ELF-1 (cell line): ENCODE measurements at places on chromosomes 1 and 21.
A peak's percentile ranks its signal among the peaks of the same experiment; 100 is the strongest.

GRCh38 chr1:28503117-28503516 is 2.7 kb upstream of the RCC1 start:
- DNase-seq: no peak

- DNase-seq: no peak
Measured at GRCh38 chr21:27406300-27407009, 439.6 kb upstream of the ADAMTS5 start.

GRCh38 chr1:237239248-237239647 is 197.3 kb downstream of the RYR2 start:
- DNase-seq: peak; percentile 49

DNA sequence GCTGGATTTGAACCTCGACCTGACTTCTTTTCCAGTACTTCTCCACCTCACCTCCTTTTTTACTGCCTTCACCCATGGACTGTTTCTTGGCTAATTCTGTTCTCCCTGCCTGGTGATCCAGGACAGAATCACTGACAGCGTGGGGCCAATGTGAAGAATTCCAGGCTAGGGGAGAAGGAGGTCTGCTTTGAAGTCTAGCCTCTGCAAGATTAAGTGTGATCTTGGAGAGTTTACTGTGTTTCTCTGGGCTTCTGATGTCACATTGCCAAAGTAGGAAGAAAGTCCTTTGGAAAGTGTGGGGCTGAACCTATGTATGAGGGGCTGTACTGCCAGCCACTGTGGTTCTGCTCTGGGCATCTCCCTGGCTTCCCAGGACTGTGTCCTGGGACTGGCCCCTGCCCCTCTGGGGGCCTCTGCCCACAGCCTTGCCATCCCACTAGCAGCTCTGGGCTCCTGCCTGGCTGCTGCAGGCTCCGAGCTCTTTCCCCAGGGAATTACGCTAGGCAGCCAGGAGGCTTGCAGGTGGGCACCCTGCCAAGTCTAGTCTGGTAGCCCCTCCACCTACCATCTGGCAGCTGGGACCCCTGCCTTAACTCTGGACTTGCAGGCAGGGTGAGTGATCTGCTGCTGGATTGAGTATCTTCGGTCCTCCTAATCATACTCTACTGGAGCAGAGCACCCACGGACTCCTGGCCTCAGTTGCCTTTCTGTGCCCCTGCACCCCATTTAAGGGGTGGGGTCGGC is 52.2 kb downstream of the YARS1 start:
- DNase-seq: peak; percentile 65

GRCh38 chr21:41612674-41613532 is 104.9 kb upstream of the TMPRSS2 start:
- peak; percentile 98 for DNase-seq

GRCh38 chr1:240169188-240169587 is 77.5 kb downstream of the FMN2 start:
- DNase-seq: no peak

GRCh38 chr21:28317177-28317950 is 675.3 kb downstream of the LTN1 start:
- DNase-seq: no peak

GRCh38 chr1:5992814-5993555 is 760 bp upstream of the NPHP4 start:
- no peak for DNase-seq

GRCh38 chr1:12810691-12811408 is 19.7 kb downstream of the PRAMEF1 start:
- DNase-seq: peak; percentile 6

DNA sequence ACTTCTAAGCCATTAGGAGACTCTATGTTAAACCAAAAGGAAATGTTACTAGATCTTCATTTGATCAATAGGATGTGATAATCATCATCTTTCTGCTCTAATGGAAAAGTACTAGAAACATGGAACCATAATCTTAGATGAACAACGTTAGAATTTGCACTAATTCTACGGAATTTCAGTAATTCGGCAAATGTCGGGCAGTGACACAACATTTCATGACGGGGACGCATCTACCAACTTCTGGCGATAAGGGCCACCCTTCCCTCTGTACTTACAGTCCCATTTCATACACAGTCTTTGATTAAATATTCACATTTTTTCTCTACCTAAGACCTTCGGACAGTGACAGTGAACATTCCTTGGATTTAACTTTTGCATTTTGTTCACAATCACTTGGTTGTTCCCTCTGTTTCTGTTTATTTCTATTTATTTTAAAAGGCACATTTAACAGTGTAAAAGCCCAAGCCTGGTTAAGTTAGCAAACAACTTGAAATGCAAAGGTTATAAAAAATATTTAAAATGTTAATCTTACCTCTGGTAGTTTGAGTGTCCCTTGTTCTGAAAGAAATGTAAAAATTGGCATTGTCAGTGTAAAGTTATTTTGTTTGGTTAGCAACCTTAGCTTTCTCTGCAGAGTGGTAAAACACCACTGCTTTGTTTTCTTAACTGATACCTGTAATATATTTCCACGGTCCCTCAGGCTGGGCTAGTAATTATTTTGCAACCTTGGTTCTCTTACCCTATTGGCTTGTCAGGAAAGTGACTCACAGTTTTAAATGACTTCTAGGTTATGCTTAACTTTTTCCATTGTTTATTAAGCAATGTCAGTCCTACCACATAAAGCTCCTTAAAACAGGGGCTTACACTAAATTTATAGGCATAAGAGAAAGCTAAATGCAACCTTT is 276.9 kb downstream of the VAV3 start:
- no peak for DNase-seq

- no peak for DNase-seq
Measured at GRCh38 chr1:33420870-33421775, 9.8 kb downstream of the PHC2 start.

GRCh38 chr21:17671733-17672132 is 59.0 kb upstream of the BTG3 start:
- no peak for DNase-seq

GRCh38 chr1:214857716-214858115 is 224.8 kb upstream of the KCNK2 start:
- no peak for DNase-seq

DNA sequence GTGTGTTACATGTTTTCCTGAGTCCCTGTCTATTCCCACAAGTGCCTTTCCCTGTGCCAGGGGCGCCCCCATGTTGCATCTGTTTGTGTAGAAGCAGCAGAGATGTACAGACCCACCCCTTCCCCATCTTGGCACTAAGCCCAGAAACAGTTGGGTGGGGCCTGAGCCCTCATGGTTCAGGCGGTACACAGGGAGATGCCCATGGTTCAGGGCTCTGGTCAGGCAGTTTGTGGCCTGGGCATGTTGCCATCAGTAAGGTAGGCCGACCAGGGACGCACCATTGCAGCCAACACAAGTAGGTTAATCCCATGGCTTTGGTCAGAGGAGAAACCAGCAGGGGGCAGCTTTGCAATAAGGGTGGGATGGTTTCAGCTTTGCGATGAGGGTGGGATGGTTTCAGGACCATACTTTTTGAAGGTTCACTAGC is 914 bp upstream of the ADGRB2 start:
- peak; percentile 46 for DNase-seq

GRCh38 chr1:21468599-21468998 is 28.7 kb downstream of the NBPF3 start:
- peak; percentile 67 for DNase-seq

- peak; percentile 83 for DNase-seq
Measured at GRCh38 chr1:57623039-57623790, 199.4 kb upstream of the DAB1 start.
